NCI-H774 (cell line): ENCODE measurements at places on chromosomes 1 and 21.

GRCh38 chr1:29490204-29490934 is 254.0 kb downstream of the PTPRU start:
- DNase-seq = no peak

DNA sequence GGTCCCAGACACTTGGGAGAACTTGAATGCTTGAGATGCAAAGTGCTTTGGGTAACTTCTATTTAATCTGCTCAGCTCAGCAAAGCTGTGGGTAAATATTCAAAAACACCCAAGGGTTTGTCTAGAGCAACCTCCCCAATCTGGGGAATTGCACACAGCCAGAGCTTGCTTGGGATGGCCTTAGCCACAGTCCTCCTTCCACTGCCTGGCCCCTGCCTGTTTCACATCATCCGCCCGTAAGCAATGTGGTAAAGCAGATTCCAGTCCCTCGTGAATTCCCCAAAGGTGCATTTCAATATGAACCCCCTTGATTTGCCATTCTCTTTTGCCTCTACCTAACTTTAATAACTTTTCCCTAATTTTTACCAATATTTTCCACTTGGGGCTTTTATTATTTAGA is 418.1 kb downstream of the DISC1 start:
- no peak for DNase-seq

GRCh38 chr1:22050330-22050729 is 2.2 kb upstream of the CDC42 start:
- DNase-seq = no peak

- DNase-seq = no peak
Measured at GRCh38 chr1:74420467-74420866, 91.9 kb downstream of the LRRC53 start.

DNA sequence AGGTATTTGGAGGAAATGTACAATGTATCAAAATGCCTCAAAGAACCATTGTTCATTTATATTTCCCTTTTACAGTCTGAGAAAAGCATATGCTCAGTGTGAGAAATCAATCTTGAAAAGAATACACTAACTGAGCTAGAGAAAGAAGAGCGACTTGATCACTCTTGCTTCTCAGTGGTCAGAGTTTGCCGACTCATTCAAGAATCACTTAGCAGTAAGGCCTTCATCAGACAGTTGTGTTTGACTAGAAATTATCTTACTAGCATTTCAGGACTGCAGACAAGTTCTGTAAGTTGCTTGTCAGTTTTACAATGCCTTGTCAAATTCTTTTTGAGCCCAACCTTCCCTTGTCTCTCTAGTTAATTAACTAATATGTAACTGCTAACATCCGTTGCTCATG is 12.9 kb downstream of the RGS18 start:
- no peak for DNase-seq

GRCh38 chr21:18608226-18608625 is 204.6 kb upstream of the TMPRSS15 start:
- peak; percentile 67 for DNase-seq

DNA sequence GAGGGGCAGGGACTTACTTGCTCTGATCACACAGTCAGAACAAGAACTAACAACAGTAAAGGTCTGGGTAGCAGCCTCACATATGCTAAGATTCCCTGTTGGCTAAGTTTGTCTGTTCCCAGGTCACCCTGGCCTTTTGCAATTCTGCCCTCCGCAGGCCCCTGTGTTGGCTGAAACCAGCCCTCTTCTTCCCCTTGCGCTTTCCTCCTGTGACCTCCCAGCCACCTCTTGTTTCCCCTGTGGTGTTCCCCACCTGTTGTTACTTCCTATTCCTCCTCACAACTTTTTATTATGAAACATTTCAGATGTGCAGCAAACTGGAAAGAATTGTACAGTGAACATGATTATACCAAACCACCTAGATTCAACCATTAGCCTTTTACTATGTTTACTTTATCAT is 23.4 kb downstream of the MAPKAPK2 start:
- no peak for DNase-seq

- DNase-seq = no peak
Measured at GRCh38 chr1:145994391-145995120, 1.8 kb downstream of the TXNIP start.

DNA sequence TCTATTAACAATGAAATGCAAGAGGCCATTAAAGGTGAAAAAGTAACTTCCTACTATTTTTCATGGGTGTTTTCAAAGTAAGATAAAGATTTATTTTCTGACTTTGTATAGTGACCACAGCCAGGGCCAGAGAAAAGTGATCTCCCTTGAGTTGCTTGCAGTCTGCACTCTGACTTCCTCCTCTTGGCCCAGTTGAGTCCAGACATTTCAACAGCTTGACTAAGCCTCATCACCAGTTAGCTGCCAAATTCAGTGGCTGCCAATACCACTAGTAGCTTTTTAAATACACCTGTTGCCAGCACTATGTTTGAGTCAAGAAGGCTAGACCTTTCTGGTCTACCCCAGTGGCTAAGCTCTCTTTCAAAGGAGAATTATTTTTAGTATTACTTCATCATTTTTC is 3.7 kb upstream of the NEK7 start:
- no peak for DNase-seq

DNA sequence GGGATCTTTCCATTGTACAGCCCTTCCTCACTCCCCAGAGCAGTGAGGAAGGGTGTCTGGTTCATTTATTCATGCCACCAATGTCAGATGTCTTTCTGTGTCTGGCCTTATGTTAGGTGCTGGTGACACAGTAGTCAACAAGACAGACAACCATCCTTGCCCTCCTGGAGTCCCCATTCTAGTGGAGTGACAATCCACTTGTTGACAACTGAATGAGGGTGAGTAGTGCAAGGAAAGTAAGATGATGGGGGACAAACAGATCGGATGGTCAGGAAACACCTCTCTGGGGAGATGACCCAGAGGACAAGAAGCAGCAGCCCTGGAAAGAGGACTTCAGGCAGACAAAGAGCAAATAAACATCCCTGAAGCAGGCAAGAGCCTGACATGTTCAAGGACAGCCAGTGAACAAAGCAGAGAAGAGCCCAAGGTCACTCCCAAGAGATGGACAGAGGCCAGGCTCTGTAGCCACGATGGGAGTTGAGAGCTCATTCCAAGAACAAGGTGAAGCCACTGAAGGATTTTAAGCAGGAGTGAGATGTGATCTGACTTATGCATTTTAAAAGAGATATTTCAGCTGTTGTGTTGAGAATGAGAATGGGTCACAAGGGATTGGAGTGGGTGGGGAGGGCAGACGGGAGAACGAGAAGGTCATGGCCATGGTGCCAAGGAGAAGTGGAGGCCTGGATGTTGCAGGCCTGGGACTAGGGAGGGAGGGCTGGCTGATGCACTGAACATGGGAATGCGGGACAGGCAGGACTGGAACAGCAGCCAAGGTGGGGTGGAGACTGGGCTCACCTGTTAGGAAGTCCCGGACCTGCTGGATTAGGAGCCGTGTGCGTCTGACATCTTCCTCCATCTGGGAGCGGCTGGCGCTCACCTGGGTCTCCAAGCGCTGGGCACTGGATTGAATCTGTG is 30.2 kb downstream of the LAMB3 start:
- no peak for DNase-seq

- no peak for DNase-seq
Measured at GRCh38 chr21:46212721-46213484, 15.7 kb downstream of the LSS start.

DNA sequence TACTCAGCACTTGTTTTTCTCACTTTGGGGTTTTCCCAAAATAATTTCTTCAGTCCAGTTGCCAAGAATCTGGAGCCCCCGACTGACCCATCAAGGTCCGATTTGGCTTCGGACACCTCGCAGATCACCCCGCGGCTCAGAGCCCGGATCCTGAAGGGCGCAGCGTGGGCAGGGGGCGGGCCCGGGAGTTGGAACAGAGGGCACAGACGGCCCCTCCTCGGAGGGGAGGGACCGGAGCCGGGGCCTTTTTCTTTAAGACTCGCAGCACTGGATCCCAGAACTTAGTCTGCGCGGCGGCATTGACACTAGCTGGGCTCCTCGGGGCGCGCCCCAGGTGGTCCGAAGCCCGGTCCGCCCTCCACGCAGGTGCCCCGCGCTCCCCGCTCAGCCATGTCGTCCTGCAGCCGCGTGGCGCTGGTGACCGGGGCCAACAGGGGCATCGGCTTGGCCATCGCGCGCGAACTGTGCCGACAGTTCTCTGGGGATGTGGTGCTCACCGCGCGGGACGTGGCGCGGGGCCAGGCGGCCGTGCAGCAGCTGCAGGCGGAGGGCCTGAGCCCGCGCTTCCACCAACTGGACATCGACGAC is at the start of gene CBR3:
Gene CBR3, plus strand, starts transcription at position 277 of the 588 bp plus-strand sequence. Its CDS starts 114 bp downstream, at position 391.
- peak; percentile 28 for DNase-seq

DNA sequence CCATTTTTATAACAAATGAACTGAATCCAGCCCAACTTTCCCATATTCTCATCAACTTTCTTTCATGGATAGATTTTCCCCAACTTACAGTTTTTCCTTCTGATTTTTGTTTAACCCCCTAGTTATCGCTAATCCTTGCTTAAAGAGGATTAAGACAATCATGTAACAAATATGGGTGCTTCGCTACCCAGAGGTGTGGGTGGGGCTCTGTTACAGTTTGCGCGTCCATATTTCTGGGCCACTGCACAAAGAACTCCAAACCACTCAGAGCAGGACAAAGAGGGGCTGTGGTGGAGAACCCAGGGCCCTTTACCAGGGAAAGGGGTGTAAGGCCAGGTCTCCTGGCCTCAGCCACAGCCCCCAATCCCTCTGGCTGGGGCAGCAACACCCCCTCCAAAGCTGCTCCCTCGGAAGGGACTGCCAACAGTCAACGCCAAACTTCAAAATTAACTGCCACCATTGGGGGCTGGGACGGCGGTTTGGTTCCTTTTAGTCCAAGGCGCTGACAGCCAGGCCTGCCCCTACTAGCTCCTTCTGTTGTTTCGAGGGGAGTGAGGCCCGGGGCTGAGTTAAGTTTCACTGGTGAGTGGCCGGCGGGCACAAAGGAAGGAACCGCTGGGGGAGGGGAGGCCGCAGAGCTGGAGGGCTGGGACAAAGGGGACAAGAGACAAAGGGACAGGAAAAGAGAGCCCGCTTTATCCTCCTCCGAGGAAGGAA is 27.9 kb downstream of the SSBP3 start:
- DNase-seq = no peak

DNA sequence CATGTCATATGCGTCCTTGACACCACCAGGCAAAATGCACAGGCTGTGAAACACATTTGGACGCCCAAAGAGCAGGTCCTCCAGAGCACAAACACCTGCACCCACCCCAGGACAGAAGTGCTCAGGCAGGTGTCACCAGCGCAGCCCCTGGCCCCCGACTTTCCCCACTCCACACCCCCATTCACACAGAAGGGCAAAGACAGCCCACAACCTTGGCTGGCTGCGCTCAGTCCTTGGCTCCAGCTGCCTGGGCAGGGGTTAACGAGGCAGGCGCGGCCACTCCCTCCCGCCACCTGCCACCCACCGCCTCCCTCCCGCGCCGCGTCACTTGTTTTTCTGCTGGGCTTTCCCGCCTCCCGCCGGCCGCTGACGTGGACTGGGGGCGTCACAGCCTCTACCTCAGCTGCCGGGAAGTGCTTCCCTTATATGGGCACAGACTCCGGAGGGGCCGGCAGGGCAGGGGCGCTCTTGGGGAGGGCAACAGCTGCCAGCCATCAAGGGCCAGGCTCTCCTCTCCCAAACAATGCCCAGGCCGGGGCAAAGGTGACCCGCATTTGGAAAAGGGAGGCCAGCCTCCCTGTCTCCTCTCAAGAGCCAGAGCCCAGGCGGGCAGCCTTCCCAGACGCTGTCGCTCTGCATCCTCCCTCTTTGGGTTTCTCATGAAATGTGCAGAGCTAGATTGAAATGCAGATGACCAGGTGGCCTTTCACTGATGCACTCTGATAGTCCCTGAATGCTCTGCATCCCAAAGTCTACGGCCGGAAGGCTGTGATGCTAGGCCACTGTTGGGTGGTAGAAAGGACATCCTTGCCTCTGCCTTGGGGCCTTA is 14.8 kb upstream of the BTG2 start:
- peak; percentile 96 for DNase-seq

DNA sequence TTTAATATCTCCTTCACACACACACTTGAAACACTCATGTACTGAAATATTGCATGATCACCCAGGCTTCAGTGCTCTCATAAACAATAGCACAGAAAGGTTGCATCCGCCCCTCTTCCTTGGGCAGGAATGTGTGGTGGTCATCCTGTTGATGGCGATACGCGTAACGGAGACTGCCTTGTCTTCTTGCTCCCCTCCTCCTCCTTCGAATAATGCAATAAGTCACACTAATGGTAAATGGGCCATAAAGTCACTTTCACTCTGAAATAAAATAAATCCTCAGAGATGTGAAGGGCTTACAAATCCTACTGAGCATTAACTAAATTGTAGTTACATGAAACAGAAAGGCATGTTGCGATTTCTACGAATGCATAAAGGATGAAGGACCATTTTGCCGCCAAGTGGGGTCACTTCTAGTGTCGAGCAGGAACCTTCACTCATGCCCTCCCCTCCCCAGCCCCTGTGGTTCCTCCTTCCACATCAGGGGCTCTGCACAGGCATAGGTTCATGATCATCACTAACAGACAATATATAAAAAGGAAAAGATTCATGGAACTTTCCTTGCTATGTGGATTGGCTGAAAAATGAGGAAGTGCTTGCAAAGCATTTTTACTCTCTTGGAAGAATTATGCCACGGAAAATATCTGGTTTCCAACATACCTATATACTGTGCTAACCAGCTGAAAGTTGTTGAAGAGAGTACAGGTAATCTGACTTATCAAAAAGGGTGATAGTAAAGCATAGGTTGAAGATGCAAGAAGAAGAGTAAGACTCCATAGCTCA is 1.2 kb upstream of the PGBD5 start:
- no peak for DNase-seq
